Endothelial cell of coronary artery (primary cell): ENCODE measurements at places on chromosomes 4 and X. TPM values are rescaled to one million over a fixed set of nuclear protein-coding genes. Genes with fewer than 3 reads are reported as not detected.

The GAGE13 gene
- total RNA-seq: not detected in 2 replicates

The UCP1 gene
- total RNA-seq: not detected in 2 replicates

The BST1 gene
- 7.8 and 13.3 TPM in 2 replicates for total RNA-seq

The SLC16A2 gene
- 0.36 and 0.94 TPM in 2 replicates for total RNA-seq

The AGTR2 gene
- not detected in 2 replicates for total RNA-seq

The NUDT10 gene
- 0.94 and 0.99 TPM in 2 replicates for total RNA-seq

The MOB1B gene
- total RNA-seq: 8.8 and 13.5 TPM in 2 replicates

The PDCL2 gene
- total RNA-seq: not detected in 2 replicates

The TCP11X2 gene
- total RNA-seq: not detected in 2 replicates

The MAGEA10 gene
- not detected in 2 replicates for total RNA-seq

The LRAT gene
- under 0.01 TPM in 1 of 2 replicates, not detected in the other for total RNA-seq

The FRMPD4 gene
- total RNA-seq: under 0.01 and 0.09 TPM in 2 replicates

The RXFP1 gene
- 0.09 TPM in 1 of 2 replicates, not detected in the other for total RNA-seq

The MFAP3L gene
- 0.36 and 1.4 TPM in 2 replicates for total RNA-seq

The HS6ST2 gene
- 0.09 and 0.36 TPM in 2 replicates for total RNA-seq

The CSAG2 gene
- total RNA-seq: not detected in 2 replicates

The SLC26A1 gene
- 0.09 TPM in 1 of 2 replicates, not detected in the other for total RNA-seq

The SPANXN3 gene
- not detected in 2 replicates for total RNA-seq

The YY2 gene
- 1.1 and 2.4 TPM in 2 replicates for total RNA-seq

The CCSER1 gene
- 2.3 and 4.4 TPM in 2 replicates for total RNA-seq

The MAGEE2 gene
- total RNA-seq: not detected in 2 replicates
